ENCODE measurements at places on chromosomes 3 and 15.

GRCh38 chr15:62089616-62090015, 22.8 kb downstream of the C2CD4A start:
- no peak for DNase-seq

- no peak for DNase-seq
Observed at GRCh38 chr15:48423342-48423741, 92.1 kb downstream of the DUT start.

GRCh38 chr15:40891810-40892446, 2.3 kb upstream of the VPS18 start:
- no peak for DNase-seq

DNA sequence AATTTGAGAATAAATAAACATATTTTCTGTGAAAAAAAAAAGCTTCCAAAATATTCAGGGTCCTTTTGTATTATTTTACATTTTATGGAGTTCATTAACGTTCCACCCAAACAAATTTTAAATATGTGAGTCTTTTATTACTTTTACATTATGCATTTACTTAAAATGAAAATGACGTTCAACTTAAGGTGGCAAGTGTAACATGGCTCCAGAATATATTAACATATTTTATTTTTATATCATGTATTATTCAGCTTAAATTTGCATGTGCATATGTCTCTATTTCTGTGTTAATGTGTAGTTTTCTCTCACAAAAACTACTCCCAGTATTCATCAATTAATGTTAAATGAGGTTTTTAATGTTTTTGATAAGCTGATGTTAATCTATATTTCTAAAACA, 243.6 kb upstream of the CNTN3 start:
- DNase-seq = no peak

DNA sequence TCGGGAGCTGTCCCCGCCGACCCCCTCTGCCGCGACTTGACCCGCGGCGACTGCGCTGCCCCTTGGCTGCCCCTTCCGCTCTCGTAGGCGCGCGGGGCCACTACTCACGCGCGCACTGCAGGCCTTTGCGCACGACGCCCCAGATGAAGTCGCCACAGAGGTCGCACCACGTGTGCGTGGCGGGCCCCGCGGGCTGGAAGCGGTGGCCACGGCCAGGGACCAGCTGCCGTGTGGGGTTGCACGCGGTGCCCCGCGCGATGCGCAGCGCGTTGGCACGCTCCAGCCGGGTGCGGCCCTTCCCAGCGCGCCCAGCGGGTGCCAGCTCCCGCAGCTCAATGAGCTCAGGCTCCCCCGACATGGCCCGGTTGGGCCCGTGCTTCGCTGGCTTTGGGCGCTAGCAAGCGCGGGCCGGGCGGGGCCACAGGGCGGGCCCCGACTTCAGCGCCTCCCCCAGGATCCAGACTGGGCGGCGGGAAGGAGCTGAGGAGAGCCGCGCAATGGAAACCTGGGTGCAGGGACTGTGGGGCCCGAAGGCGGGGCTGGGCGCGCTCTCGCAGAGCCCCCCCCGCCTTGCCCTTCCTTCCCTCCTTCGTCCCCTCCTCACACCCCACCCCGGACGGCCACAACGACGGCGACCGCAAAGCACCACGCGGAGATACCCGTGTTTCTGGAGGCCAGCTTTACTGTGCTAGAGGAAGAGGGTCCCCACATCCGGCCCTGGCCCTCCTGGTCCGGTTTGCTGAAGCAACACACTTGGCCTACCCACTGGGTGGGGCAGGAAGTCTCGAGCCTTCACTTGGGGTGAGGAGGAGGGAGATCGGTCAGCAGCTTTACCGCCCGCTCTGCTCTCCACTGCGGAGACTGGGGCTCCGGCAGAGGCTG, at the start of gene RASSF1:
RASSF1 (minus strand) TSS at position 389 of the 882 bp plus-strand sequence; CDS start at position 358, 31 bp downstream.
- no peak for DNase-seq

DNA sequence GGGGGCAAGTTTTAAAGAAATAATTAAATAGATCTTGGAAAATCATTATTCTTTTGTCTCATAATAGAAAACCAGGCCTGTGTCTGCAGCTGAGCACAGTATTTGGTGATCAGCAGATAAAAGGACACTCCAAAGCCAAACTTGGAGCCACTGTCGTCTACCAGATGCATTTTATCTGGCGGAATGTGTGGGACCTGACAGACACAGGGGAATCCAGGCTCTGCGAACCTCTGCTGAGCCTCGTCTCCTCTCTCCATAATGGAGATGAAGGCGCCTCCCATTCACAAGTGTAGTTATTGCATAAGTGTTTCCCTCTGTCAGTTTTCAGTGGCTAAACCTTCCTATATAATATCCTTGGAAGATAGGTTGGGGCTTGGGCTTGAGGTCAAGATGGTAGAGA, 42.1 kb downstream of the EEFSEC start:
- DNase-seq = no peak

- DNase-seq = no peak
Observed at GRCh38 chr3:23633261-23633960, 172.3 kb upstream of the UBE2E1 start.

DNA sequence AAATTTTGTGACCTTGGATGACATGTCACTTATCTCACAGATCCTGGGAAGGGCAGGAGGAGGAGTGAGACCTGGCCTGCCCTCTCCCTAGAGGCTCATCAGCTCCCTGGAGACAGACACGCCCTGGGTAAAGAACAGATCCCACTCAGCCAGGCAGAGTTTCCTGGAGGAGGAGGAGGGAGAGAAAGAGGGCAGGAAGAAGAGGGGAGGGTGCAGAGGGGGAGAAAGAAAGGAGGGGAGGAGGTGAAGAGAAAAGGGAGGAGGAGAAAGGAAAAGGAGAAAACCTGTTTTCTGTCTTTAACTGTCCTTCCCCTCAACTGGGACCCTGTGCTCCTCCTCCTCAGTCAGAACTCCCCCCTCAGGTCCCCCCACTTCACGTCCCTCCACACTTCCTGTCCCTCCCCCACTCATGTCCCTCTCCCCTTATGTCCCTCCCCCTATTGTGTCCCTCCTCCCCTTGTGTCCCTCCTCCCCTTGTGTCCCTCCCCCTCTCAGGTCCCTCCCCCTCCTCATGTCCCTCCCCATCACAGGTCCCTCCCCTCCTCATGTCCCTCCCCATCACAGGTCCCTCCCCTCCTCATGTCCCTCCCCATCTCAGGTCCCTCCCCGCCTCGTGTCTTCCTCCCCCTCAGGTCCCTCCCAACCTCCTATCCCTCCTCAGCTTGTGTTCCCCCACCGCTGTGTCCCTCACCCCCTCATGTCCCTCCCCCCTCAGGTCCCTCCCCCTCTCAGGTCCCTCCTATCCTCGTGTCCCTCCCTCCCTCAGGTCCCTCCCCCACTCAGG, 52.3 kb upstream of the CGNL1 start:
- DNase-seq = no peak

GRCh38 chr3:100140976-100141375, 26.7 kb upstream of the FILIP1L start:
- DNase-seq = no peak

- DNase-seq = no peak
Observed at GRCh38 chr3:190130696-190131095, 10.0 kb upstream of the P3H2 start.

DNA sequence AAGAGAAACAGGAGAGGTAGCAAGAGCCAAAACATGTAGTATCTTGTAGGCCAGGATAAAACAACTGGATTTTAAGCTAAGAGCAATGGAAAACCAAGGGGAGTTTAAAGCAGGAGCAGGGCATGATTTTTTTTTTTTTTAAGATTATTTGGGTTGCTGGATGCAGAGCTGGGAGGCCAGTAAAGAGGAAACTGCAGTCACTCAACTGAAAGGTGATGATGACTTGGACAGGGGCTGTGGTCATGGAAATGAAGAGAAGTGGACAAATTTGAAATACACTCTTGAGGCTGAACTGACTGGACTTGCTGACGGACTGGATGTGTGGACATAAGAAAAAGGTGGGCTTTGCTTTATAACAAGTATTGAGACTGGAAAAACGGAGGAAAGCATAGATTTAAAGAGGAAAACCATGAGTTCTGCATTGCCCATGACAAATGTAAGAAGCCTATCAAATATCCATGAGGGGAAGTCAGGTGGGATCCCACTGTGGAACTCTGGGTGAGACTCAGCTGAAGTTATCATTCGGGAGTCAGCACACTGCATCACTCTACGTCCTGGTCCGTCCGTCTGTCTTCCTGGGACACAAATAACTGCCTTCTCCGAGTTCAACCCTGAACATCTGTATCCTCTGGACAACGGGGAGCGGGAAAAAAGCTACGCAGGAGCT, 688 bp downstream of the XPC start:
- no peak for DNase-seq

DNA sequence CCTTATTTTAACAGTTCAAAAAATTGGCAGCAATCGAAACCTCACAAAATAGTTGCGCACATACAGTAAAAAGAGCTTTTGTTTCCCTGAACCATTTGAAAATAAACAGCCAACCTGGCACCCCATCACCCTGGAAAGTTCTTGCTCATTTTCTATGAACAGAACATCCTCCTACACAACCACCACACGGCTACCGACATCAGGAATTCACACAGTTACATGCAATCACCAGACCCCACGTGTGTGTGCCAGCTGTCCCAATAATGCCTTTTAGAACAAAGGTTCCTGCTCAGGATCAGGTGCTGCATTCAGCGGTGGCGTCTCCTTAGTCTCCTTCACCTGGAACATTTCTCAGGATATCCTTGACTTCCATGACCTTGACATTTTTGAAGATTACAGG, 186.5 kb downstream of the KLF13 start:
- DNase-seq = no peak

GRCh38 chr3:79766496-79767193, 1.2 kb downstream of the ROBO1 start:
- no peak for DNase-seq

GRCh38 chr15:50884540-50884939, 23.9 kb upstream of the AP4E1 start:
- no peak for DNase-seq

- no peak for DNase-seq
Observed at GRCh38 chr15:58019503-58020376, 45.8 kb downstream of the ALDH1A2 start.

DNA sequence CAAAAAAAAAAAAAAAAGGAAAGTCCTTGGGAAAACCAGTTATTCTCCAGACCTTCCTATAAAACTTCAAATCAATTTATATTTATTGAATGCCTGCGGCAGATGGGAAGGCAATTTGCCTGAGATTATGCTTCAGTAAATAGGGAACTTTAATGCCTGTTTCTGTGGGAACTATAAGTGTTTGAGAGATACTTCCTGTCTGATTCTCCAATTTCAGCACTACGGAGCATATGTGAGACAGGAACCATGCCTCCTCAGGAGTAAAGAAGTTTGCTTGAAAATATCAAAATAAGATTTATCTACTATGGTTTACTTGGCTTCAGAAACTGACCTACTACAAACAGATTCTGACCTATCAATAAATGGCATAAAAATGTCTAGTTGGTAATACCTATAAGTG, 135.5 kb downstream of the CBLB start:
- DNase-seq = no peak

DNA sequence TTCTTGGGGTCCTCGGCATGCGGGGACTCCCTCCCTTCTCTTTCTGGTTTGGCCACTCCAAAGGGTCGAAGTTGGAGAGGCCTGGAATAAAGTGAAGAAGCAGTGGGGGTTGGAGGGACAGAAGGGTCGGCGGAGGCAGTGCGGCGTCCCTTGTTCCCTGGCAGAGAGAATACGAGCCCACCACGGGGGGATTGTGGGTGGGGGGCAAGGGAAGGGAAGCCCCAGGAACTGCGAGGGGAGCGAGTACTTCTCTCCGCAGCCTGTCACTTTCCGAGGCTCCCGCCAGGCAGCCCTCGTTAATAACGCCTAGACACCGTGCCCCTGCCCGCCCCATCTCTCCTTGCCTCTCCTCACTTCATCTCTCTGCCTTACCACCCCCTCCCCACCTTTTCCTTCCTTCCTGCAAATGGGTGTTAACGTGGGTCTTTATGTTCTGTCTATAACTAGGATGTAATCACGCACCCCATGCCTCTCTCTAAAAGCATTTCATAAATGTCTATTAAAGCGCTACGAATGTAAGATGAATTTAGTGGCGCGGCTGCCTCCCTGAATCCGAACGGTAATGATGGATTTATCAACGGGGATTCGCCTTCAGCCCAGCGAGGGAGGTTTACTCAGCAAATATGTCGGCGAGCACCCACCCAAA, 13.7 kb downstream of the NR2F2 start:
- DNase-seq = no peak

GRCh38 chr3:71487418-71487817, 96.1 kb downstream of the FOXP1 start:
- DNase-seq = no peak

- no peak for DNase-seq
Observed at GRCh38 chr3:13415997-13416793, 3.9 kb downstream of the NUP210 start.

- no peak for DNase-seq
Observed at GRCh38 chr3:88117683-88118082, 32.1 kb upstream of the C3orf38 start.

GRCh38 chr3:25495726-25496253, 67.7 kb downstream of the RARB start:
- no peak for DNase-seq

- no peak for DNase-seq
Observed at GRCh38 chr3:140308535-140308934, 369.3 kb upstream of the TRIM42 start.

DNA sequence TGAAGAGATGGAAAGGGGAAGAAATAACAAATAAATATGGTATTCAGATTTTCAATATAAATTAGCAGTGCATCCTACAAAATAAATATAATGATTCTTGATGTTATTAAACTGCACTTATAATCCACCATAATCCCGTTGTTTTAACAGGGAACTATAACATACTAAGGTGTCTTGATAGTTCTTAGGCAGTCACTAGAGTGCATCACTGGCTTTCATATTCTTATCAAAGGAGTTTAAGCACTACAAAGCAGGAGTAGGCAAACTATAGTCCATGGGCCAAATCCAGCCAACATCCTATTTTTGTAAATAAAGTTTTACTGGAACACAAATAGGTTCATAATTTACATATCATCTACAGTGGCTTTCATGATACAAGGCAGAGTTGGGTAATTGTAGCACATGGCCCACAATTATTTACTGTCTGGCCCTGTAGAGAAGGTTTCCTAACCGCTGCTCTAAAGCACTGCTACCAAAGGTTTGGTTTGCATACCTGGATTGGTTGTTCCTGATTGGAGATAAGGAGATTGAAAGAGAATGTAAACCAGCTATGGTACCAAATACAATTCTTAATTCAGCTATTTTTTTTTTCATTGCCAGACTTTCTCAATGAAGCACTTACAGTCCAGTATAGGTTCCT, 104.3 kb downstream of the ZNF280D start:
- no peak for DNase-seq

DNA sequence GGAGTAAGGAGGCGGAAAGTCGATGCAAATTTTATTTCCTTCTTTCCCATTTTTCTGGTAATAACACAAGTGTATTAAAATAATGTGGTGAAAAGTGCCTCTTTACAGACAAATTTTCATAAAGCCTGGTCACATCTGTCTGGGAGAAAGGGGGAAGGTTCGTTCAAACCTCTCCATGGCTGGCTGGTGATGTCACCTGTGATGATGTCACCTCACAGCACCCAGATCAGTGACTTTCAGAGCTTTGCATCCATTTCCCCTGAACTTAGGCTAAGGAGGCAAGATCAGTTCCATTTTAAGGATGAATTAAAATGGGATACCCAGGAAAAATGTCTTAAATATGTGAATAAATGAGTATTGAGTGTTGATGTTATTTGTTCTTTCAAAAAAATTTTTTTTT, 34.1 kb downstream of the ATP10A start:
- no peak for DNase-seq
